ENCODE measurements at places on chromosomes 7 and 10.

- peak; percentile 10 for DNase-seq
Observed at GRCh38 chr10:126598009-126598408, 72.5 kb downstream of the C10orf90 start.

- no peak for DNase-seq
Observed at GRCh38 chr10:132807621-132808049, 21.7 kb upstream of the NKX6-2 start.

- no peak for DNase-seq
Observed at GRCh38 chr10:77926566-77927401, at the start of gene DLG5. Gene DLG5 (minus strand): TSS chr10:77926755. CDS start chr10:77926520, 235 bp downstream.

DNA sequence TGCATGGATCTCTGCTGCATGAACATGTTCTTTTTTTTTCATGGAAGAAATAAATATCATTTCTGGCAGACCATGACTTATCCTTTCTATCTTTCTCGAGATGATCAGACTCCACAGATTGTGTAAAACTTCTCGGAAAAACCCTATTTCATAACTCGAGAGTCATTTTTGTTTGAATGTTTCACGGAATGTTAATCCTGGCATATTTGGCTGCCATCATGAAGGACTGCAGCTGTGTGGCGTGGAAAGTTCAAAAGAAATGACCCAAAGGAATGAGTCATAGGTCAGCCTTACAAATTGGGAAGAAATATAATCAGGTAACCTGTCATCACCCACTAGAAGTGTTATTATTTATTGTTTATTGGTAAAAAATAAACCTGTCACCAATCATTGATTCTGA is 566.8 kb downstream of the SDK1 start:
- DNase-seq: no peak

- no peak for DNase-seq
Observed at GRCh38 chr7:92799446-92800211, 36.7 kb downstream of the CDK6 start.
